ENCODE measurements at places on chromosomes 12 and 14.

GRCh38 chr14:35088514-35088913 is 33.3 kb downstream of the PPP2R3C start:
- DNase-seq = no peak

GRCh38 chr12:26113853-26114719 is 10.8 kb downstream of the BHLHE41 start:
- no peak for DNase-seq

DNA sequence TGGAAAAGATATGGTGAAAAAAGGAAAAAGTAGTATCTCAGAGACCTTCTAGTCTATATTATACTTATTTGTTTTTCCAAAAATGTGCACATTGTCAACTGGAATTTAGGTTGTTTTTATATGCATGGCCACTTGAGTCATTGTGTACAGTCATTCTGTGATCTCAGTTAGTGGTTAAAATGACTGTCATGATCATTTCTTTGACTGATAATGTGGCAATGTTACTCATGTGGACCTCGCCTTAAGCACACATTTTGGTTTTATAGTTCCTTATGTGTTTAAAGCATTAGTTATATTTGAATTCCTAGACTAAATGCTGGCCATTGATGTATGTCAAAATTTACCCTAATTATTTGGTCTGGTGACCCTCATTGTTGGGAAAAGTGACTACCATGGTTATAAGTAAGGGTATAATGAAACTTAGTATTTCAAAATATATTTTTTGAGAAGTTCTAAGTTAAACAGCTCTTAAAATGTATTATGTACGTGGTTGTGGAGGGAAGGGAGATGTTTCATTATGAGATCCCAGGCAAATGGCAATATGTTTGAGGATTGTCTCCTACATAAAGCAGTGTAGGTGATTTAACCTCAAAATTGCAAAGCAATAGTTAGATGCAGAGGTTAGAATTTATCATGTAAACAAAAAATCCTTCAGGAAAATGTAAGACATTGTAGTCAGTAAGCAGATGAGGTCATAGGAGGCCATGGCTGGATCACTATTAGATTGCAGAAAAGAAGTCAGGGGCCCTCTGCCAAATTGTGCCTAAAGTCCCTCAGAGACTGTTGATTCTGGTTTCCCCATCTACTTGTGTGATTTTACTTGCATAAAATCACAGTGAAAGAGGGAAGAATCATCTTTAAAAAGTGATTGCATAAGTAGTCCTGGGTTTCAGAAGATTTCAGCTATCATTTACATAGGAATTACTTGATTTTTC is 17.5 kb downstream of the PNMA1 start:
- no peak for DNase-seq

GRCh38 chr12:107320929-107321631 is 227.7 kb upstream of the CRY1 start:
- DNase-seq = no peak

GRCh38 chr14:105538481-105539049 is 12.2 kb downstream of the TMEM121 start:
- no peak for DNase-seq

GRCh38 chr12:115443351-115443938 is 759.5 kb upstream of the TBX3 start:
- no peak for DNase-seq

GRCh38 chr12:50066402-50066801 is 9.0 kb downstream of the ASIC1 start:
- no peak for DNase-seq

- DNase-seq = no peak
Observed at GRCh38 chr12:45257185-45257930, 41.5 kb downstream of the ANO6 start.

Data from LNCaP clone FGC (cell line).